ENCODE measurements at places on chromosomes 7 and 10. TPM values are rescaled to one million over a fixed set of nuclear protein-coding genes. Genes with fewer than 3 reads are reported as not detected.

MKRN1 gene
- polyA plus RNA-seq, result 146 TPM

SLC25A13 gene
- 5.2 TPM for polyA plus RNA-seq

NUTM2A gene
- polyA plus RNA-seq, result not detected

INHBA gene
- not detected for polyA plus RNA-seq

AZGP1 gene
- polyA plus RNA-seq, result not detected

HABP2 gene
- not detected for polyA plus RNA-seq

OR6B1 gene
- not detected for polyA plus RNA-seq

AASS gene
- polyA plus RNA-seq, result not detected

SLC16A9 gene
- polyA plus RNA-seq, result not detected

CNNM1 gene
- not detected for polyA plus RNA-seq

DPYSL4 gene
- polyA plus RNA-seq, result 0.24 TPM

SEMA3C gene
- not detected for polyA plus RNA-seq

ANKRD16 gene
- polyA plus RNA-seq, result 4.1 TPM

RBP3 gene
- polyA plus RNA-seq, result not detected

RET gene
- not detected for polyA plus RNA-seq

AKR1C4 gene
- not detected for polyA plus RNA-seq

SNX10 gene
- 26.4 TPM for polyA plus RNA-seq

SPAG6 gene
- polyA plus RNA-seq, result not detected

ZNF282 gene
- 1.8 TPM for polyA plus RNA-seq

CCL24 gene
- not detected for polyA plus RNA-seq

CRPPA gene
- polyA plus RNA-seq, result 0.87 TPM

HEPACAM2 gene
- polyA plus RNA-seq, result not detected

CDHR3 gene
- polyA plus RNA-seq, result 2.1 TPM

CFAP70 gene
- polyA plus RNA-seq, result 0.82 TPM

IDI2 gene
- polyA plus RNA-seq, result not detected

CDC14C gene
- not detected for polyA plus RNA-seq

ADCY1 gene
- not detected for polyA plus RNA-seq

STEAP4 gene
- polyA plus RNA-seq, result not detected

ZNF212 gene
- polyA plus RNA-seq, result 9.3 TPM

CCDC7 gene
- 13.3 TPM for polyA plus RNA-seq

MACROH2A2 gene
- 4.6 TPM for polyA plus RNA-seq

HMX2 gene
- not detected for polyA plus RNA-seq

MRC1 gene
- polyA plus RNA-seq, result 0.07 TPM
